Right ventricle myocardium superior (tissue), 1 donor: ENCODE measurements at places on chromosomes 1 and 21. TPM values are rescaled to one million over a fixed set of nuclear protein-coding genes. Genes with fewer than 3 reads are reported as not detected.

The PLA2G2C gene
- not detected for total RNA-seq

The SNX7 gene
- total RNA-seq: 18.8 TPM

The SYF2 gene
- total RNA-seq: 31.1 TPM

The OR10J4 gene
- total RNA-seq: not detected

The ARHGEF16 gene
- 0.89 TPM for total RNA-seq

The S100A13 gene
- 153 TPM for total RNA-seq
